ENCODE measurements at places on chromosomes 11 and 22.

DNA sequence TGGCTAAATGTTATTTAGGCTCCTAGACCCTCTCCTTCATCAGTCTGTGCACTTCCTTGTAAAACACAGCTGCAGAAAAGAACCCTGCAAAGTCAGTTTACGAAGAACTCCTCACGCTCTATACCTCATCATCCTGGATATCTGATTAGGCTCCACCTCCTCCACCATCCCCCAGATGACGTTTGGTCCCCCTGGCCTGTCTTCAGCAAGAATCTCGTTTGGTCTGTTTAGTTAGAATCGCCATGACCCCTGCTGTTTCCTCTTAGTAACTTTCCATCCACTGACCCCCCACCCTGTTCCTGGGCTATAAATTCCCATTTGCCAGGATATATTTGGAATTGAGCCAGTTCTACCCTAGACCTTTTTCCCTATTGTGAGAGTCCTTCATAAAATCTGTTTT lies 214.1 kb downstream of the OPCML start:
- no peak for DNase-seq

- no peak for DNase-seq
These were observed 17.4 kb downstream of the NPAT start for GRCh38 chr11:108204929-108205499.

- no peak for DNase-seq
These were observed 49.8 kb downstream of the SMCO4 start for GRCh38 chr11:93493252-93493897.

GRCh38 chr11:116055064-116055463 lies 550.8 kb upstream of the CADM1 start:
- DNase-seq, result no peak

DNA sequence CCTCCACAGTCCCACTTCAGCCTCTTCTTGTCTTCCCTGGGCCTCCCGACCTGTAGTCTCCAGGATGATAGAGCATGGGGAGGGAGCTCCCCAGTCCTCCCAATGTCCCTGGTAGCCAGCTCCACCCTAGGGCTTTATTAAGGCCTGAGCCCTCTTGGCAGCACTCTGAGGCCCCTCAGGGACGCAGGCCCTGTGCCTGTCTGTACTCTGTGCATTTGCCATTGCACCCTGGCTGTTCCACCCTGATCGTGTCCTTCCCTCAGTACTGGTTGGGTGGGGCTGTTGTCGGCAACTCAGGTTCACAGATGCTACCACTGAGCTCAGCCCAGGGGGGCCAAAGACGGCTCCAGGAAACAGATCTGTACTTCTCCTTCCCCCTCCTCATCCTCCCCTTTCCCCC lies 7.2 kb downstream of the SSTR3 start:
- no peak for DNase-seq

GRCh38 chr11:115377882-115378296 lies 126.3 kb downstream of the CADM1 start:
- no peak for DNase-seq

DNA sequence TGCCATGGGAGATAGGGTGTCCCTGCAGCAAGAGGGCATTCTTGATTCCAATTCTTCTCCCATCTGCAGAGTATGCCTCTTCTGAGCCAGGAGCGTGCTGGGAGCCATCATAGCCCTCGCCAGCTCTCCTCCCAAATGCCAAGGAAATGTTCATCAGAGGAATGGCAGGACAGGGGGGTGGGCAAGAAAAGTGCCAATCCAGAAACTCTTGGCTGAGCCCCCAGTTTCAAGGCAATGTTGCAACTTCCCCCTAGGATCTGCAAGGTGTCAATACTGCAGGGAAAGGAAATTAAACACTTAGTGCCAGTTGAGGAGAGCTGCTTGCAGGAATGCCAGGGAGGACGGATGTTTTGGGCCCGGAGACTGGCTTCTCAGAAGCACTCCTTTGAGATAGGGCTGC lies 94.8 kb upstream of the PRDM11 start:
- no peak for DNase-seq

DNA sequence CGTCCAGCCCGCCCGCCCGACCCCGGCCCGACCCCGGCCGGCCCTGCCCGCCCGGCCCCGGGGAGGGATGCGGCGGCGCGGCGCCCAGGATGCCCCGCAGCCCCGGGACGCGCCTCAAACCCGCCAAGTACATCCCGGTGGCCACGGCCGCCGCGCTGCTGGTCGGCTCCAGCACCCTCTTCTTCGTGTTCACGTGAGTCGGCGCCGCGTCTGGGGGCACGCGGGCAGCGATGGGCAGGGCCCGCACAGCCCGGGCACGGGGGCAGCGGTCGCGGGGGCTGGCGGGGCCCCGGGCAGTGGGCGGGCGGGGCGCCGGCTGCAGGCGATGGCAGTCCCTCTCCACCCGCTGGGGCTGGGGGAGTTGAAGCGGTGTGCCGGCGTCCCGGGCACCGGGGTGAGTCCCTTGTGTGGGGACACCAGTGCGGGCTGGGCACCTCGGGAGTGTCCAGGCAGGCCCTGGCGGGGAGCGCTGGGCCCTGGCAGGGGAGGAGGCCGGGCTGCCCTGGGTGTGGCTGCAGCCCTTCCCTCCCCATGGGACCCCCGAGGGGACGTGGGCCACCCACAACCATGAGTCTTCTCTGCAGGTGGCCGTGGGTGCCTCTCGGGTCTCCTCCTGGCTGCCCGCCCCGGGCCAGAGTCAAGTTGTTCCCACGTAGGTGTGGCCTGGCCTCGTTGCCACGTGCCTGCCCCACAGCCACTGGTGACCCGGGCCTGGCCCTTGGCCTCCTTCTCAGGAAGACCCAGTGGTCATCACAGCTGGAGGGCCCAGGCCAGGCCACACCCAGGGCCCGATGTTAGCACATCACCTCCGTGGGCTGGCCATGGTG lies 468 bp downstream of the ZDHHC8 start:
- no peak for DNase-seq

DNA sequence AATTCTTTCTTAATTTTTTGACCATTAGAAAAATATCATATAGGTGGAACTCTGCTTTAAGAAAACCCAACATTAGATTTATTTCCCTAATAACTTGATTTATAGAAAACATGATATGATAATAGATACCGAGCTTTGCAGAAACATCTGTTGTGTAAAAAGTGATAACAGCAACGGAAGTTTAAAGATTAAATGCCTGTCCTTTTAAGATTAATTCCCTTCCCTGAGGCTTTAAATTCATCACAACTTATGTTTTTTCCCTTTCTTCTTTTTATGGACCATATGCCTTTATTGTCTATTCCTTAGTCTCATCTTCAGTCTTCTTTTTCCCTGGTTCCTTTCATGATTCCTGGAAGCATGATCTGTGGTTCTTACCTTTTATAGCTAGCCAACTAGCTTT lies 1.9 kb downstream of the USP47 start:
- no peak for DNase-seq

- DNase-seq, result no peak
These were observed 93.9 kb upstream of the API5 start for GRCh38 chr11:43217849-43218248.

GRCh38 chr11:61762798-61763197 lies 10.4 kb downstream of the MYRF start:
- DNase-seq, result no peak

DNA sequence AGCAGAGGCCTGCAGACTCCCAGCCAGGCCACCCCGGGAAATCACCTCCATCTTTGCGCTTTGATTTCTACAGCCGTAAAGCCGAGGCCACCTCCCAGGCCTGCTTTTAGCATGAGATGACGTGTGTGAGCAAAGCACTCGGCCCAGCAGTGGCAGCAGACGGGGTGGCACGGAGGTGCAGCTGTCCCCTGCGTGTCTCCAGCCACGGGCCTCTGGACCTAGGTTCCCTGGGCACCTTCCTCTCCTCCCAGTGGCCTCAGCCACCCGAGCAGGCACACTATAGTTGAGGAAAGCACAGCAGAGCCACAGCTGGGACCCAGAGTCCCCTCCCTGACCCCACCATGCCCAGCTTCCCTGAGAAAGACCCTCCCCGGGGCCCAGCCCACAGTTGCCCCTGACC lies 15.9 kb downstream of the GNAZ start:
- DNase-seq, result no peak

DNA sequence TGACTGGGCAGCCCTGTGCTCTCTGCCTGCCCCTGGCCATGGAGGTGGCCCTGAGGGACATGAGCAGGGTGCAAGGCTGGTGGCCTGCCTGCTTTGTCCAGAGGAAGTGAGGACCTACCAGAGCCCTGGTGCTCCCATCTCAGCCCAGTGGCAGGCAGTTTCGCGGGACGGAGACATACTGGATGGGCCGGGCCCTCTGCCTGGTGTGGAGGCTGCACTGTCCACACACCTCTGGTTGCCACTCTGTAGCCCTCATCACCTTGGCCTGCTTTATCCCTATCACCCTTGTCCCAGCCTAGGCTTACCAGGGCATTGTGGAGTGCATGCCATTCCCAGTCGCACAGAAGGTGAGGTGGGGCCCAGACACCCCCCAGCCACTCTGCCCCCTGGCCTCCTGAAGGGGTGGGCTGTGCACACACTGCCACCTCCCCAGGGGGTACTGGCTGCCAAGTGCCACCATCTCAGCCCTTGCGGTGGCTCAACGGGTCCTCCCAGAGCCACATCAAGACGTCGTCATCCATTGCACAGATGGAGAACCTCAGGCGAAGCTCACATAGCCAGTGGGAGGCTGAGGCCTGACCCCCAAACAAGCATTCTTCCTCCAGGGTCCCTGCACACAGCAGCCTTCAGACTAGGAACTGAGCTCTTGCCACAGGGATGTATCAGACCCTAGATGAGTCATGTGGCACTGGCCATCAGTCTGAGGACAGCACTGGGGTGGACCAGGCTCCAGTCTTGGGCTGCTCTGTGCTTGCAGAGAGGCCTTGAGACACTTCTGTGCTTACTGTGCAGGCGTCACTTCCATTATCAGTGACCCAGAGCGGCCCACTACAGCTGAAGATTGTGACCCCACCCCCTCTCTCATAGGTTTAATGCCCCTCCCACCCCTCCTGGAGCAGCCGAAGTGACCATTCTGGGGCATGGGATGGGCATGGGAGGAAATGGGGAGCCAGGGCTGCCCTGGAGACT lies 176.1 kb downstream of the IGLL1 start:
- DNase-seq, result no peak

DNA sequence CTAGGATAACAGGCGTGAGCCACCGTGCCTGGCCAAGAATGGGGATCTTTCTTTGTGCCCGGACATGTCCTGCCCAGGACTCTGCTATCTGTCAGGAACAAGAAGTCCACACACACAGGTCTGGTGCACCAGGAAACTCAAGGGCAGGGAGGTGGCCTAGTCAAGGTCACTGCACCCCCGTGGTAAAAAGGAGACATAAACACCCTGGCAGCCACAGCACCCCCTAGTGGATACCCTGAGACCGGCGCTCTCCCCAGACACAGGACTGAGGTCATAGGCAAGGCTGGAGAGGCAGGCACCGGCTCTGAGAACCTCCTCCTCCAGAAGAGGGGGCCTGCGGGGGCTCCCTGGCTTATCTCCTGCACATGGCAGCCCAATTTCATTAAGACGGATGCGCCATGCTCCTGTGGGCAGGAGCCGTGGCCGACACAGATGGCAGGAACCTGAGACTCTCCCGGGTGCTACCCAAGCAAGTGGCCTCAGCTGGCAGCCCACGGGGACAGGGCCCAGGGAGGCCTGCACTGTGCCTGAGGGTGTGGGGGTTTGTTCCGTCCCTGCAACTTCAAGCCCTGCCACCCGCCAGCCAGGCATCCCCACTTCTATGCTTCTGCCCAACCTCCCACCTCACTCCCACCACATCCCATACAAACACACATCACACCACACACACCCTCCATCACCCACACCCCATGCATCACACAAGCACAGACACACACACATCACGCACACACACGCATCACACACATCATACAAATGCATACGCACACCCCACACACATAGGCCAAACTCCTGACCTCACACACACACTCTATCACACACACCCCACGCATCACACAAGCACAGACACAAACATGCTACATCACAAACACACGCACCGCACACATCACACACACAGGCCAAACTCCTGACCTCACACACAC lies 19.6 kb downstream of the MACROD1 start:
- peak; percentile 66 for DNase-seq

DNA sequence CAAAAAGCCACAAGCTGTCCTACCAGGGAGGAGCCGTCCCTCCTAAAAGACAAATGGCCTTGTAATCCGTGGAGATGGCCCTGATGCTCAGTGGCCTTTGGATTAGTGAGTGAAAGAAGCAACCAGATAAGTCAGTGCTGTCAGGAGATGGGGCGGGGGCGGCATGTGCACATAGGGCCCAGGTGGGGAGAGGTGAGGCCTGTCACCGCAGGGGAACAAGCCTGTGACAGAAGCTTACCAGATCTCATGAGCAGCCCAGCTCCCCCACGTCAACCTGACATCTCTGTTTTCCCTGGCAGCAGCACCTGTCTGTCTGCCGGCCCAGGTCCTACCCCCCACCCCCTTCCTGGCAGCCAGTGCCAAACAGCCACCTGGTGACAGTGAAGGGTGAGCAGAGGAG lies 162.6 kb downstream of the BUD13 start:
- DNase-seq, result no peak

DNA sequence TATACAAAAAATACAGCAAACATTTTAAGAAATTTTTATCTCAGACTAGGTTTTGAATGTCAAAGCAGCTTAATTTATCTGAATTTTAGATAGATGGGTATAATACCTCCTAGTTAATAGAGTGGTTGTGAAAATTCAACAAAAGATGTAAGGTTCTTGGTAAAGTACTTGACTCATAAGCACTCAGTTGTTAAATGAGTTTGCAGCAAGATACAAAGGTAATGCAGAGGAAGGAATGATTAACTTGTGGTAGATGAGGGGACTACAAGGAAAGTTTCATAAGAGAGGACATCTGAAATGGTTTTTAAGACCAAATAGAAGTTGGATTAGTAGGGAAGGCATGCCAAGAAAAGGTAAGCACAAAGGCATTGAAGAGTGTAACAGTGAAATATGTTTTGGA lies 37.4 kb downstream of the PPME1 start:
- no peak for DNase-seq

DNA sequence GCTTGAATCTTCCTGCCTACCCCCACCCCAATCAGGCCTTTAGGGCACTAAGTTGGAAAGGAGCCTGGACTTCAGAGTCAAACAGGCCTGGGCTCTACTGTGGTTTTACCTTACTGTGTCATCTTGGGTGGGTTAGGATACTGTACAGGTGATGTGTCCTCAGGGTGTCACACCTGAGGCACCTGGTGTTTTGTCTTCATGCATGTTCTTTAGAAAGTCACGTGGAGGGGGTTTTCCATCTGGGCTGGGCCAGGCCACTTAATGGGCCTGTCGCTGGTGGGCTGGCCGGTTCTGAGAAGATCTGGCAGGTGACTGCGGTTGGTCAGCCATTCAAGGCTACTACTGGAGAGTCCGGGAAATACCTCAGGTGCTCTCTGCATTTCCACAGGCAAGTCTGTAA lies 92.6 kb downstream of the SWAP70 start:
- DNase-seq, result peak; percentile 85

All from epithelial cell of esophagus (primary cell).